Fibroblast of skin of scalp (primary cell): ENCODE measurements at places on chromosomes 13 and 19.
A peak's percentile ranks its signal among the peaks of the same experiment; 100 is the strongest.

DNA sequence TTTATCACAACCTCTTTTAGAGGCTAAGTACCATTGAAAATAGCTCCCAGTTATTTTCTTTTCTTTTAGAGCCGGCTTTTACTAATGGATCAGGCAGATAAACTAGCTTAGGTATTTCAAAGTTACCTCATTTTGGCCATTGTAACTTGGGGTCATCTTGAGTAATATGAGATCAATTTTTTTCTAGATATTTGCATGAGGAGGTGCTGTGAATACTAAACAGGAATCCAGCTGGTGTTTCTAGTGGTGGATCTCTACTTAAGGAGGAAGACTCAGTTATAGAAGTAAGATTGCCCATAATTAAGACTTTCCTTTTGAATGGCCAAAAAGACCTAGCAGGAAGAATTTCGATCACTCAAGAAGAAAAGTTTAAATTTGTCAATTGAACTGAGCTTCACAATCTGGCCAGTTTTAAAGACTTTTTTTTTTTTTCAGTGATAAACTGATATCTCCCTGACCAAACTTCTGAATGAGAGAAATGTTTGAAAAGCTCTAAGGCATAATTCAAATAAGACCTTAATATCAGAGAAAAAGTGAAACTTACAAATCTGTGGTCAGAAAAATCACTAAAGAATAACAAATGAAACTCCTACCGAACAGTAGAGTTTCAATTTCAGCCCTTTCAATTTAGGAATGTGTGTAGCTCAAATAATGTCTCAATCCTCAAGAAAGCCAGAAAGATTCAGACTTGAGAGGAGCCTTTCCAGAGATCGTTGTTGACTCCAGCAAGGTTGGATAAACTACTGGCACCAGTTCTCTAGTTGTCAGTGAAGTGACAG lies 11.6 kb upstream of the NAA16 start:
- DNase-seq: no peak

GRCh38 chr13:105196052-105196451 lies 1339.4 kb downstream of the EFNB2 start:
- peak; percentile 77 for DNase-seq

GRCh38 chr19:38283271-38283670 lies 18.9 kb downstream of the SPINT2 start:
- DNase-seq: no peak

GRCh38 chr19:8150998-8151766 lies 1.8 kb upstream of the FBN3 start:
- no peak for DNase-seq

DNA sequence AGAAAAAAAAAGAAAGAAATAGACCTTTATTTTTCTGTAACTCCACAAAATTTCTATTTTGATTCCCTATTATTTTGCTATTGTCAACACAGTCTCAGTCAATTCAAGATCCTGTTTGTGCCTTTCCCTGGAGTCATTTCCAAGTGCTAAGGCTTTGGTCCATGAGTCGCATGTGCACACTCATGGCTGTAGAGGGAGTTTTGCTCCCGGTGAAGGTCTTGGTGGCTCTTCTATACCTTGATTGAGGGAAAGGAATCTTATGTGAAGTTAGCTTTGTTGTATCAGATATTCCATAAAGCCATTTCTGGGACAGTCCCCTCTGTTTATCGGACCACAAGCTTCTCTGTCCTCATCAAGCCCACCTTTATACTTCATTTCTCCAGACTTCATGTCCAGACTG lies 58.7 kb upstream of the ALOX5AP start:
- DNase-seq: peak; percentile 42

- DNase-seq: peak; percentile 30
These were observed 54.5 kb downstream of the SPTBN4 start for GRCh38 chr19:40521276-40521675.

GRCh38 chr13:33402975-33403374 lies 117.4 kb upstream of the STARD13 start:
- no peak for DNase-seq

DNA sequence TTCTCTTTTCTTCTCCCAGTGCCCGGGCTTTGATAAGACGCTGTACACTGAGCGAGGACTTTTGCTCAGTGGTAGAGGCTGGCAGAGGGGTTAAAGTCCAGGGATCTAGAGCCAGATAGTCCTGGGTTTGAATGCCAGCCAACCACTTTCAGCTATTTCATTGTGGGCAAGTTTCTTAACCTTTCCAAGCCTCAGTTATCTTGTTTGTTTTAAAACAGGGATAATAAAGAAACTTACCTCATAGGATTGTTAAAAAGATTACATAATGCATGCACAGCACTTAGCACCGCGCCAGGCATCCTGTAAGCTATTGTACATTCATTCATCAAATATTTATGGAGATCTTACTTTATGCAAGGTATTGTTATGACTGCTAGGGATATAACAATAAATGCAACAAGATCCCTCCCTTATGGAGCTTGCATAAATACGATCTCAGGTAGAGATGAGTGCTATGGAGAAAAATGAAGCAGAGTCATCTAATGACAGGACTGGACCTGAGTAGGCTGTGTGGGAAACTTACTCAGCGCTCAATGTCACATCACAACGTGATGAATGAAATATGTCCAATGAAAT lies 70.8 kb downstream of the LNX2 start:
- no peak for DNase-seq

- DNase-seq: no peak
These were observed 28.9 kb downstream of the AP2S1 start for GRCh38 chr19:46821512-46822409.
